ENCODE measurements at places on chromosomes 4 and X.

DNA sequence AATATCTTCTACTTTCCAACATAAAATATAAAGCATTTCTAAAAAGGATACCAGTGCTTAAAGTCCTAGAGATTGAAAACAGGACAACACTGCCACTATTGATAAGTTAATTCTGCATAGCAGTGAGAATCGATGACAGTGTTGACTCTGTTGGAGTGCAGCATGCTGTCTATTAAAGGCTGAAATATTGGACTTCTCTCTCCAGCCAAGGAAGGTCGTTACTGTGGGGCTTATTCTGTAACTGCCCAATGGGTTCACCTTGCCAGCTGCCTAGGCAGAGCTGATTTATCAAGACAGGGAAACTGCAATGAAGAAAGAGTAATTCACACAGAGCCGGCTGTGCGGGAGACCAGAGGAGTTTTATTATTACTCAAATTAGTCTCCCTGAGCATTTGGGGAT is 37.7 kb upstream of the PGM2 start:
- DNase-seq, result no peak

GRCh38 chr4:125994024-125994423 is 679.3 kb downstream of the FAT4 start:
- DNase-seq, result no peak

GRCh38 chr4:57544811-57545654 is 434.8 kb upstream of the IGFBP7 start:
- no peak for DNase-seq

- DNase-seq, result no peak
Measured at GRCh38 chr4:153622778-153623240, 61.3 kb upstream of the TLR2 start.

GRCh38 chr4:33746979-33747378 is 2497.3 kb downstream of the ARAP2 start:
- no peak for DNase-seq

- DNase-seq, result no peak
Measured at GRCh38 chr4:126761947-126762662, 870.7 kb upstream of the INTU start.

DNA sequence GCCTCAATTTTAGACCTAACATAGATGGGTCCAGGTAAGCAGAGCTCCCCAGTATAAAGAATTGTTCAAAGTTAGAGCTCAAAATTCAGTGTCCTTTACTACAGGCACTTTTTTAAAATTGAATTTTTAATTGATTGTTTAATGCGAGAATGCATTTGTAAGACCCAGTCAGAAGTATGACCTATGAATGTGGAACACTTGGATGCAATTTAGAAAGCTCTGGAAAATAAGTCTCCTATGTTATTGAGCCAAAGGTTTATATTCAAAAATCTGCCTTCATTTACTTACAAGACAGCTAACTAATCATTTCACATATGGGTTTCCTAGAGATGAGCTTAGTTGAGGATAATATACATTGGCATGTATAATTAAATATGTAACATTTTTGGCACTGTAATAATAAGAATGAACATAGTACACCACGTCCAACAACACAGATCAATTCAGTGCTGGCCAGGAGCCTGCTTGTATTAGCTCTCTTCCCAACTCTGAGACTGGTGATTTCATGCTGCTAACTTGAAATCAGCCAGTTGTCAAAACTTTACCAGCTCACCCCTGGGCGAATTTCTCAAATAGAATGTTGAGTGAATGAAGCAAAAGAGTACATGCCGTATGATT is 197.2 kb upstream of the NPY2R start:
- no peak for DNase-seq

DNA sequence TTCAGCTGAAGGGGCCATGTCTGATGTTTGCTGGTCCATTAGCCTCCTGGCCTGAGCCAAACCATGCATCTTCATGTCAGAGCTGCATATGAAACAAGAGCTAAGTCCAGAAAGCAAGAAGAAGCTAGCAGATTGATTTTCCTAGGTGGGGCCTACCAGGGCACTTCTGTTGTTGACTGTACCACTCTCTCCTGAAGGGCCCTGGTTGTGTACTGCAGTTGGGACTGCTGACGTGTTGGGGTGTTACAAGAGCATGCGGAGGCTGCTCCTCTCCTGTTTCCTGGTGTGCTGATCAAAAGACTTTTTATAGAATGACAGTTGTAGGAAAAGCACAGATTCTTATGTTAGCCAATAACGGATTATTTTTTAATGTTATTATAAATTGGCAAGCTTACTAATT is 145.1 kb downstream of the TBL1X start:
- no peak for DNase-seq

GRCh38 chr4:4712800-4713528 is 146.5 kb upstream of the MSX1 start:
- DNase-seq, result no peak
